ENCODE measurements at places on chromosomes 4 and X. TPM values are rescaled to one million over a fixed set of nuclear protein-coding genes. Genes with fewer than 3 reads are reported as not detected.

- no peak for DNase-seq
- H3K27me3 ChIP-seq, result no peaks in the 10 kb centered on the region
- no peaks in the 10 kb centered on the region for H3K4me1 ChIP-seq
- H3K4me3 ChIP-seq, result no peak overlapping the region
These were observed 37.7 kb downstream of the SOX3 start for GRCh38 chrX:140467211-140467610.

The FBXO8 gene
- total RNA-seq, result 26.7 TPM

DNA sequence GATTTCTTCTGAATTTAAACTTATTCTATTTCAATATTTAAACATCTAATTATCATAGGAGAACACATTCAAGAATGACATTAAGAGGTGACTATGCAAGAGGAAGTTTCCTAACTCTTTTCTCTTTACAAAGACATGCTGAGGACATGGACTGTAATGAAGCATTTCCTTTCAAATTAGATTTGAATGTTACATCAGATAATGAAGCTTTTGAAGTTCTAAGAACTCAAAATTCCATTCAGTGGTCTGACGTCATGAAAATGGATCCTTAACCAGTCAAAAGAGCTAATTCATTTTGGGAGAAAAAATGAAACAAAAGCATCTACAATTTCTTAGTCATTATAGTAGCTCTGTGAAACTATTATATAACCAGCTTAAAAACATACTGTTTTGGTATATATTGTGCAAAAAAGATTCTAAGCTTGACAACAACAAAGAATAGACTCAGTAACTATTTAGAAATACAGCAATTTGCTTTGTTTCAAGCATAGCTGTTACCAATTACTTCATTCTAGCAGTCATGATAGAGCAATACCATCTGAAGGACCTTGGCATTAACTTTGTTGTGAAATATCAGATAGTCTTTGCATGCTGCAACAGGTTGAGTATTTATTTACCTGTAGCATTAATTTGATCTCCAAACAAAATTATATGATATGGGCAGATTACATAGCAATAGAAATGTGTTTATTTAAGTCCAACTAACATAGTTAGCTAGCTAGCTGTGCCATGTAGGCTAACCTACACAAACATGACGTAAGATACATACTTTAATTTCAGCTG, 13.7 kb upstream of the DTHD1 start:
- H3K27me3 ChIP-seq, result no peaks in the 10 kb centered on the region
- peak overlapping the region; percentile 2 for H3K27ac ChIP-seq
- H3K4me3 ChIP-seq, result no peak overlapping the region
- no peaks in the 10 kb centered on the region for H3K36me3 ChIP-seq
- DNase-seq, result no peak

DNA sequence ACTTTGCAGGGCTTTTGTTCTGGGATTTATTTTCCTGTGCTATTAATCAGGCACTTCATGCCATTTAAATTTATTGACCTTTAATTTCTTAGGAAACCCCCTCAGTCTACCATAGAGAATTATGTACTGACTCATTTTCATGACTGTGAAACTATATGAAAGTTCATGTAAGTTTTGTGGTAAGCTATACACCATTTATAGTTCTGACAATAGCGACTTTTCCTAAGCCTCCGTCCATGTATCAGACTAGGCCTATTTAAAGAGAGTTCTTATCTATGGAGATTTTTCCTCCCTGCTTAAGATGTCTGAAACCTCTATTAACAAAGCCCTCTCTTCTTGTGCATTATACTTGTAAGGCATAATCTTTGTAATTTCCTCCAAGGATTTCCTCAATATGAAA, 111.6 kb downstream of the AFF2 start:
- no peaks in the 10 kb centered on the region for H3K36me3 ChIP-seq
- DNase-seq, result no peak
- H3K4me3 ChIP-seq, result no peak overlapping the region
- no peaks in the 10 kb centered on the region for H3K4me1 ChIP-seq
- H3K27ac ChIP-seq, result no peak overlapping the region

- DNase-seq, result no peak
- H3K36me3 ChIP-seq, result no peaks in the 10 kb centered on the region
- H3K4me1 ChIP-seq, result peaks cover 4% of the 10 kb centered on the region
- H3K4me3 ChIP-seq, result no peak overlapping the region
These were observed 366.0 kb downstream of the BCOR start for GRCh38 chrX:39731735-39732134.

GRCh38 chr4:118756958-118757357, 71.8 kb downstream of the METTL14 start:
- peaks cover 72% of the 10 kb centered on the region for H3K36me3 ChIP-seq
- no peak for DNase-seq
- peaks cover 7% of the 10 kb centered on the region for H3K4me1 ChIP-seq

DNA sequence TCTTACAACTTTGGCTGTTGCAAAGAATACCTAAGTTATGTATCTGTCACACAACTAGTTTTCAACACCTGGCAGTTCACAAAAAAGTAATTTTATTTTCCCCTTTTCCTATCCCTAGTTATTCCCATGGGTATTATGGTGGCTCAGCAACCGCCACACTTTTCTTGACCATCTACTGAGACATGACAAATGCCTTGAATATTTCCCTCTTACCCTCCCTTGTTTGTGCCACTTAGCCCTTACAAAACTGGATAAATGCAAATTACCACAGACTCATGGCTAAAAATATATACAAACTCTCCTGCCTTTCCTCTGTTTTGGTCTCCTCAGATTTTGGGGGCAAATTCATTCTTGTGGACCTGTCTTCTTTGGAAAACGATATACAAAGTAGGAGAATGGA, 72.1 kb downstream of the AMOT start:
- H3K27ac ChIP-seq, result no peak overlapping the region
- no peaks in the 10 kb centered on the region for H3K27me3 ChIP-seq
- no peaks in the 10 kb centered on the region for H3K4me1 ChIP-seq
- no peak overlapping the region for H3K4me3 ChIP-seq
- no peak for DNase-seq

DNA sequence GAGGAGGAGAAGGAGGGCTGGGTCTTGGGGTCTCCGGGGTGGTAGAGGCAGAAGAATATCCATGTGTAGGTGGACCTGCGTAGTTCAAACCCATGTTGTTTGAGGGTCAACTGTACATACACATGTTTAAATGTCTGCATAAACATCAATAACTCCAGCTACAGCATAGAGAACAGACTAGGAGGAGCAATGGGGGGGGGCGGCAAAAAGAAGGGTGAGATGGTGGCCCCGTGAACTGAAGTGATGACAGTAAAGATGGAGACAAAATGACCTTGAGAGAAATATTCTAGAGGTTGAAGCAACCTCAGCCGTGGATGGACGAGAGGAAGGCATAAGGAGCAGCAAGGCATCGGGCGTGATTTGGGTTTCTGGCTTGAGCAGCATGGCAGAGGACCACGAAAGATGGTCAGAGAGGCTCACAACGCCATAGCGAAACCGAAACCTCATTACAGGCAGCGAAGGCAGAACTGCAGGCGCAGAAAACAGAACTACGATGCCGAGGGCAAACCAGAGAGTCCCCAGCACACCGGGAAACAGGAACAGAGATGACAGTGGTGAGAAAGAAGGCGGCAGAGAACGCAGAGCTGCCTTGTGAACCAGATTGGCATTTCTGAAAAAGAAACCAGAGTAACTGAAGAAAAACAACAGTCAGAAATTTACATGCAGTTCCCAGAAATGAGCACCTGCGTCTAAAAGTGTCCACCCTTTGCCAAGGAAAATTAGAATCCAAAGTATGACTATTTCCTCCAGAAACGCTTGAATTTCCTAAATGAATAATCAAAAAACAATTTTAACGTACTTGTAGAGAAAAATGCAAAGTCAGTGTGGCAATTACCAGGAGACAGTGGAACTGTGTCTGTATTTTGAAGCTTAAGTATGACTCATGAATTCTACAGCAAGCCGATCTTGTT, 50.3 kb upstream of the ENPP6 start:
- peak overlapping the region; percentile 17 for H3K4me3 ChIP-seq
- DNase-seq, result no peak
- H3K36me3 ChIP-seq, result no peaks in the 10 kb centered on the region
- H3K4me1 ChIP-seq, result peaks cover 30% of the 10 kb centered on the region
- peak overlapping the region; percentile 77 for H3K27ac ChIP-seq

GRCh38 chr4:87974856-87975462, 555 bp upstream of the SPP1 start:
- peaks cover 15% of the 10 kb centered on the region for H3K4me1 ChIP-seq
- no peaks in the 10 kb centered on the region for H3K36me3 ChIP-seq
- no peak overlapping the region for H3K4me3 ChIP-seq
- DNase-seq, result no peak
- no peaks in the 10 kb centered on the region for H3K27me3 ChIP-seq

DNA sequence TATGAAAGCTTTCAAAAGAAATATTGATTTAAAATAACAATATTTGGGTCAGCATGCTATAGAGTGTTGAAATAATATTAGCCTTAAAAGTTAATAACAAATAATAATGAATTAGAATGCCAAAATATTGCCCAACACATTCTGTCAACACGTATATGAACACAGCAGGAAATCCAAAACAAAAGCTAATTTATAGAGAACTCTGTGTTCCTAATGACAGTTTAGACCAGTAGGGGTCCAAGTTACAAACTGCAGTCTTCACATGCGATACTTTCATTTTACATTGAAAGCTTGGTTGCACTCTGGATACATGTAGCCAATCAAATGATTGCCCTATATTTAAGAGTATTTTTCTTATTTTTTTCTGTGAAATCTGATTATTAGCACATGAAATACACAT, 274.4 kb downstream of the DCTD start:
- H3K4me3 ChIP-seq, result no peak overlapping the region
- no peak overlapping the region for H3K27ac ChIP-seq
- H3K27me3 ChIP-seq, result no peaks in the 10 kb centered on the region

The BMP3 gene
- 8.9 TPM for total RNA-seq

The KCNIP4 gene
- not detected for total RNA-seq

- H3K27ac ChIP-seq, result no peak overlapping the region
- H3K27me3 ChIP-seq, result no peaks in the 10 kb centered on the region
- H3K36me3 ChIP-seq, result no peaks in the 10 kb centered on the region
- no peak overlapping the region for H3K4me3 ChIP-seq
- no peak for DNase-seq
These were observed 719.0 kb upstream of the FRG1 start for GRCh38 chr4:189221691-189222090.

Measured in left lung (tissue), 14 donors.